CD4-positive, alpha-beta T cell treated with Interleukin-12 subunit alpha and Interleukin-12 subunit beta, for 1 hour (primary cell): ENCODE measurements at places on chromosomes 1 and 21.

- DNase-seq = peak; percentile 14
Measured at GRCh38 chr21:37237764-37238163, 29.4 kb downstream of the VPS26C start.

- no peak for DNase-seq
Measured at GRCh38 chr1:203701606-203702005, 63.4 kb upstream of the LAX1 start.

GRCh38 chr1:206422525-206422924, 47.8 kb upstream of the IKBKE start:
- no peak for DNase-seq

DNA sequence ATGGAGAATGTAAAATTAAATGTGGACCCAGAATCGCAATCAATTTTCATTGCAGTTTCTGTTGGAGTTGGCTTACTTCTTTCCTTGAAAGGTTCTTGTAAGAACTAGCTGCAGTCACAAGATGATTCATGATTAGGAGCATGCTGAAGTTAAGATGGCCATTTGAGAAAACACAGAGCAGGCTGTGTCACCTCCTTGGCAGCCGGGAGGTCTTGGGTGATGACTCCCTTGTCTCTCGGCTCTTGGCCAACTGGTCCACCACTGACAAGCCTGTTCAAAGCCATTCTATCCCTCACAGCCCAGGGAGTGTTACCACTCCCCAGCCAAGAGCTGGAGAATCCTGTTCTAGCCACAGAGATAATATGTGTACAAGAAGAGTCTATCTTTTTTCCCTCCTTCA, 40.6 kb downstream of the OPTC start:
- DNase-seq = no peak

DNA sequence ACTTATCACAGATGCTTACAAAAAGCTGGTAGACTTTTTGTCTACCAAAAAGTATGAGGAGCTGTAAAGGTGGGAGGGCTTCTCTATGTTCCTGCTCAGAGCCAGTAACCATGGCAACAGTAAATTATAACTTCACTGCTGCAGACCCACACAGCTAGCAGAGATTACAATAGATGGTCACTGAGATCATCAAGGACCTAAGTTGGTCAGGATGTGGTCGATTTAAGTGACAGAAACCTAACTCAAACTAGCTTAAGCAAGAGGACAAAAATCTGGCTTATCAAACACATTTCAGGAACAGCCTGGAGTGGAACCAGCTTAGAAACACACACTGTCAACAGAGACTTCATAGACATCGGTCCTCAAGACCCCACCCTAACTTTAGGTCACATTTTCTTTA, 113.4 kb upstream of the ATP1A1 start:
- DNase-seq = no peak

GRCh38 chr1:42847111-42847595, 740 bp downstream of the ZNF691 start:
- no peak for DNase-seq

DNA sequence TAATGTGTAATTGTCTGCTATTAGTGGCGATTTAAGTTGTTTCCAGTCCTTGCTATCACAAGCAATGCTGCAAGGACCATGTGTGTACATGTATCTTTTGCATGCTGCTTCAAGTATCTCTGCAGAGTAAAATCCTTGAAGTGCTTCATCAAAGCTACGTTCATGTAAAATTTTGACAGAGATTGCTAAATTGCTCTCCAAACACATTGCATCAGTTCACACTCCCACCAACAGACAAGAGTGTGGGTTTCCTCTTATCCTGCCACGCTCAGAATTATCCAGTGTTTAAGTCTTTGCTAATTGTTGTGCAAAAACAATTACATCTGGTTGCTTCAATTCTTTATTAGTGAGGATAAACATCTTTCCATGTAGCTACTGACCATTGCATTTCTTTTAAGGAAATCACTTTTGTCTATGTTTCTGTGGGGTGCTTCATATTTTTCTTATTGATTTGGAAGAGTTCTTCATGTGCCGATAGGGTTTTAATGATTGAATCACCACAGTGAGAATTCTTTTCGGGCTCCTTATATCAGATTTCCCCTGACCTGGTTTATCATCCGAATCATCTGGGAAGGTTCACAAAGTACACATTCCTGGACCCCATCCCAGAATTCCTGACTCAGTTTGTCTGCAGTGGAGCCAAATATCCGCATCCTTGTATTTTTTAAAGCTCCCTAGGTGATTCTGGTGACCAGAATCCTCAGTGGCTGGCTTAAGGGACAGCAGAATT, 56.3 kb upstream of the GALNT2 start:
- DNase-seq = no peak

GRCh38 chr1:19432943-19433718, 52.2 kb downstream of the CAPZB start:
- DNase-seq = no peak

DNA sequence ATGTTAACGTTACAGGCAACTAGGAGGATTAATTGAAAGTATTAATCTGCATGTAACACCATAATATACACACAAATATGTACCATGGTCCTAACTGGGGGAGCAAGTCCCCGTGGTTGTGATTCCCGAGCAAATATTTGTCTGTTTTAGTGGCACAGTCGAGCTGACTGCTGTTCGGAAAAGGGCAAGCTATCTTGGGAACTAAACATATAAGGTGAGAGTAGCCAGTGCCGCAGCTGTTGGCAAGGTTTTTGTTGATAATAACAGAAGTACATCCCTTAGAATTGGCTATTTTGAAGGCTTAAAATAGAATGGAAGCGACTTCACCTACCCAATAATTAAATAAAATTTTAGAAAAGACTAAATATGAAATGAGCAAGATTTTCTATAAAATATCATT, 45.5 kb downstream of the UCHL5 start:
- DNase-seq = no peak
